Temporal lobe (tissue), 4 donors: ENCODE measurements at places on chromosomes 16 and 17. TPM values are rescaled to one million over a fixed set of nuclear protein-coding genes. Genes with fewer than 3 reads are reported as not detected.

Gene TCAP
- total RNA-seq: 1.5 TPM

Gene OR1A1
- total RNA-seq: not detected

Gene NGFR
- total RNA-seq: 3.0 TPM

Gene CACNG3
- 5.2 TPM for total RNA-seq

Gene KCNH6
- 0.25 TPM for total RNA-seq

Gene TMEM238L
- total RNA-seq: not detected

Gene TIGD7
- total RNA-seq: 21.4 TPM

Gene HCRT
- total RNA-seq: not detected

Gene KRT13
- total RNA-seq: not detected

Gene MMP15
- 13.0 TPM for total RNA-seq

Gene PAQR4
- total RNA-seq: 14.8 TPM

Gene CALB2
- 19.4 TPM for total RNA-seq

Gene ERI2
- 18.7 TPM for total RNA-seq

Gene CD300LG
- total RNA-seq: not detected

Gene GH1
- total RNA-seq: not detected

Gene HSF4
- 5.9 TPM for total RNA-seq

Gene MYADML2
- not detected for total RNA-seq

Gene TANC2
- total RNA-seq: 140 TPM

Gene KRTAP1-1
- total RNA-seq: not detected

Gene PNMT
- total RNA-seq: 2.0 TPM

Gene DPEP1
- total RNA-seq: 4.2 TPM

Gene CCL1
- total RNA-seq: not detected

Gene PERCC1
- not detected for total RNA-seq

Gene PTX4
- total RNA-seq: not detected

Gene LPO
- under 0.01 TPM for total RNA-seq

Gene KRT17
- total RNA-seq: 1.7 TPM

Gene NOTUM
- 0.25 TPM for total RNA-seq

Gene KRTAP3-1
- total RNA-seq: not detected

Gene CDRT4
- 7.1 TPM for total RNA-seq

Gene AIPL1
- total RNA-seq: not detected

Gene SECTM1
- total RNA-seq: 0.74 TPM

Gene MBTD1
- total RNA-seq: 55.6 TPM

Gene MYH1
- total RNA-seq: not detected
